Stimulated activated CD8-positive, alpha-beta memory T cell treated with anti-CD3 and anti-CD28 coated beads, Interleukin-12 subunit alpha, Interleukin-12 subunit beta, amount 100 ng/mL, for 1 hour (primary cell): ENCODE measurements at places on chromosomes 5 and 9.

- no peak for DNase-seq
Measured at GRCh38 chr9:131447148-131447547, 53.3 kb downstream of the PRRC2B start.

- no peak for DNase-seq
Measured at GRCh38 chr9:104879555-104880309, 48.2 kb downstream of the ABCA1 start.

- no peak for DNase-seq
Measured at GRCh38 chr9:136411378-136411777, 920 bp downstream of the PMPCA start.

GRCh38 chr5:146836226-146836842, 42.2 kb downstream of the PPP2R2B start:
- DNase-seq, result no peak

DNA sequence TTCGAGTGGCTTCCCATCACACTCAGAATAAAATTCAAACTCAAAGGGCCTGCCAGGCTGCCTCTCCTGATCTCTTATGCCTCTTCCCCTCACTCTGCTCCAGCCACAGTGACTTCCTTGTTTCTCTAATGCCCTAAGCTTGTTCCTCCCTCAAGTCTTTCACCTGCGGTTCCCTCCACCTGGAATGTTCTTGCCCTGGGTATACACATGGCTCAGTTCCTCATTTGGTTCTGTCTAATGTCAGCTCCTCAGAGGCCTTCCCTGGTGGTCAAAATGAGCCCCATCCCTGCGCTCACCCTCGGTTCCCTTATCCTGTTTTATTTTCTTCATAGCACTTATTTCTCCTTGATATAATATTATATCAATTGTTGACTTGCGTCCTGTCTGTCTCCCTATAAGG, 12.7 kb upstream of the CYSTM1 start:
- DNase-seq, result no peak

DNA sequence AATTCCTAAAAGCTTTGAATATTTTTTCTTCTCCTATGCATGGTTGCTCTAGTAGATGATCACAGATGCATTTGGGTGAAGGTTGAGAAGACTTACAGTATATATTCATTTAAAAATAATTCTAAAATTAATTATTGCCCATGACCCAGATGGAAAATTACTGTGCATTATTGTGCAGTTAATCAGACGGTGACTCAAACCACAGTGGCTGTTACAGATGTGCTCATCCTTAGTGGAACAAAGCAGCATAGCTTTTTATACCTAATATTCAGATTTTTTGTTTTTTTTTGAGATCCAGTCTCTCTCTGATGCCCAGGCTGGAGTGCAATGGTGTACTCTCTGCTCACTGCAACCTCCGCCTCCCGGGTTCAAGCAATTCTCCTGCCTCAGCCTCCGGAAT, 10.7 kb downstream of the OR2V1 start:
- no peak for DNase-seq

GRCh38 chr5:99305045-99305580, 376.3 kb upstream of the CHD1 start:
- no peak for DNase-seq

GRCh38 chr5:63456279-63456678, 506.0 kb downstream of the HTR1A start:
- DNase-seq, result no peak

DNA sequence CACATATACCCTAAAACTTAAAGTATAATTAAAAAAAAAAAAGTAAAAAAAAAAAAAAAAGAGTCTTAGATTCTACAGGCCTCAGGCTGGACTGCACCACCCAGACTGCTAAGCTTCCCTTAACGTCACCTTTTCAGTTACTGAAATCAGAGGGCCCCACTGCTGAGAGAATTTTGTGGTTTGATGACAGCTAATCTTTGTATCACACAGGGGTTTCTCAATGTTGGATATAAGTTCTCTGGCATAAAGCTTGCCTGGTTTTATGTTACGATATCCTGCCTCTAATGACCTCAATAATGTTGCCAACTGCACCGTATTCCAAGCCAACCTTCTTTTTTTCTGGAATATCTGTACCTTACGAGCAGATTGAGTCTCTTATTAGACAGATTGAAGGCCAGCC, 43.1 kb upstream of the C6 start:
- no peak for DNase-seq

DNA sequence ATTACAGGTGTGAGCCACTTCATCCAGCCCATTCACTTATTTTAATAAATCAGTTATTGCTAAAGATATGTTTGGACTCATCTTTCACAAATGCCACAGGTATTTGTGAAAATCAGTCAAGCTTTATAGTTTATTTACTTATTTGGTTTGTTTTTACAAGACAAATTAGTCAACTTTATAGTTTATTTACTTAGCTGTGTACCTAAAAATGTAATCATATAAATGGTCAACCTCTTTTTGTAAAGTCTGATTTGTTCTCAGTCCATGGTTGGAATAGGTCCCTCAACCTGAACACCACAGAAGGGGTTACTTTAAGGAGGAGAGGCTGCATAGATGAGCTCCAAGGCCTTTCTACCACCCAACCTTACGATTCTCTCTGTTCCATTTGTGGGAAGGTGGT, 80.2 kb downstream of the GNAQ start:
- no peak for DNase-seq

GRCh38 chr5:119752921-119753886, 123.8 kb downstream of the FAM170A start:
- no peak for DNase-seq

- DNase-seq, result no peak
Measured at GRCh38 chr9:106947106-106947900, 84.3 kb downstream of the ZNF462 start.

DNA sequence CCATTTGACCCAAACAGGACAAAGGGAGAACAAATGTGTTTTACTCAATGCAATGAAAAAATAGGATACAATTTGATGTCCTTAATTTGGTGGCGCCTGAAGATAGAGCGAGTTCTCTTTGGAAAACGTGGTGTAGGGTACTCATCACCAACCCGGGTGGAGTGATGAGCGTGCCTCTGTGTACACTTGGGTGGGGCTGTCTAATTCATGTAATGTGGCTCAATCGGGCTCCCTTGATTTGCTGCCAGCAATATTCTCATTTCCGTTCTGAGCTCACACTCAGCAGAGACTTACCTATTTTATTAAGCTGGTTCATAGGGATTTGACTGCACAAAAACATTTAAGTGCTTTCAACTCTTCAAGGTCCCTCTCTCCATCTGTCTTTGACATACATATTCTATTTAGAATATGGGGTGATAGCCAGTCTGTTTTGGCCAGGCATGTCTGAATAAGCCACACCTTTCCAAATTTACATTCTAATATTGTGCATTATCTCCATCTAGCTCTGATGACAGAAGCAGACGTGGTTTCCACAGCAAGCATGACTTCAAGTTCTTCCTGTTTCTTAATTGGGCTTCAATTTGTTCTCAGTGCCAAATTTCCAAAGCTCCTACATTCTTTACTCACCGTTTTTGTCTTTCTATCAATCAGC, 162.5 kb downstream of the IRX2 start:
- DNase-seq, result no peak

DNA sequence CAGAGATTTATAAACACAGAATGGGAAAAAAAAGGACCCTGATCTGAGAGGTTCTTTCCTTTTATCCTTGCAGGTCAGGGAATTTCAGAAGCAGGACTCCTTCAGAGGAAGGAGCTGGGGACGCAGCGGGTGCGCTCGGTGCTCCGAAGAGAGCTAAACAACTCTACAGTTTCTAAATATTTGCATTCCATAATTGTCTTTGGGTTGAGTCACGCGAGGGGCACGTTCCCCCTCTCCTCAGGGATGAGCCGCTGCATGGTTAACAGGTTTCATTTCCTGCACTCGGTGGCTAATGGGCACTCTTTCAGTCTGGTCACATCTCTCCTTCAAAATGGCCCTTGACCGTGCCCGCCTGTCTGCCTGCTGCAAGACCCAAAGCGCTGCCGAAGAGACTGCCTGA, 165.0 kb upstream of the HMHB1 start:
- DNase-seq, result no peak

GRCh38 chr9:69675563-69675962, 3.4 kb upstream of the APBA1 start:
- DNase-seq, result no peak

DNA sequence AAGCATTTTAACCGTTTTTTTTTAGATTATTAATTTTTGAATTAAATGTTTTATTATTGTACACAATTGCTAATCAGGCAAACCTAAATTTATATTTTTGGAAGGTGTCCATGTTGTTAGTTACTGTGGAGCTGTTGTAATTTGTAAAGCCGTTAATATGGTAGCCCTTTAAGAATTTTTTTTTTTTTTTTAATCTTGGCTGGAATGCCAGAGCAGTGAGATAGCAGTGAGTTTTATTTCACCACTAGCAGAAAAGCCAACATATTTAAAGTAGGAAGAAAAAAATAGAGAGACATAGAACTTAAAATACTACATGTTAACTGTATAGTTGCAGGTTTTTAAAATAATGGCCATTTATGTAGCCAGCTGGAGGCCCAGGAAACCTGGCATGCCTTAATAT, 35.3 kb upstream of the RNF20 start:
- DNase-seq, result no peak

DNA sequence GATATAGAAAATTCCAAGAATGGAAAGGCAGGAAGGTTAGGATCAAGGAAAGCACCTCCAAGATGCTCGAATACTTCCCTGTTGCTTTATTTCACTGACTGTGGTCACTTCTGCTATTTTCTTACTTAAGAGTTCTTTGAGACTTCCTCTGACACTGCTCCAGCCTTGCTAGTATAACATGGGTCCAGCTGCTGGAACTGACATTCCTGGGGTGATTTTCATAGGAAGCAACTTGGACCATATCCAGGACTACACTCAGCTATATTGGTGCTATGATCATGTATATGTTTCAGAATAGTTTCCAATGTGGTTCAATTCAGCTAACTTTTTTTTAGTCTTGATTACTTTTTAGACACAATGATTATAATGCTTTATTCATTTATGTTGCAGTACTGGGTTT, 81.6 kb upstream of the CKMT2 start:
- no peak for DNase-seq

- no peak for DNase-seq
Measured at GRCh38 chr9:125413579-125413978, 152.0 kb downstream of the GAPVD1 start.

GRCh38 chr5:67010684-67011409, 185.8 kb downstream of the CD180 start:
- DNase-seq, result no peak

DNA sequence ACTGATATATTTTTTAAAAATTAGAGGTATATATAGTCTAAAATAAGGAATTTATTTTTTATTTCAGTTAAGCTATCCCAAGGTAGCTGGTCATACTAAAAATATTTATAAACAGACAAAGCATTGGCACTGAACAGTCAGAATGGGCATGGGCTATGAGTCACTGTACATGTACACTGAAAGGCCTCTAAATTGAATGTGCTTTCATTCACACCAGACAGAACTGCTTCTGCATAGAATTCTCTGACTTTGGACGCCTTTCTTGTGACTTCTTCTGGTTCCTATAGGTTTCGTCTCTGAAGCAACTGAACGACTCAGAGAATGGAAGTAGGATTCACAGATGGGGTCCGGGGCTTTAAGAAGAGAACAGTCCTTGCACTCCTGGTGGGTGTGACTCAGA, 394.8 kb upstream of the MEF2C start:
- no peak for DNase-seq

DNA sequence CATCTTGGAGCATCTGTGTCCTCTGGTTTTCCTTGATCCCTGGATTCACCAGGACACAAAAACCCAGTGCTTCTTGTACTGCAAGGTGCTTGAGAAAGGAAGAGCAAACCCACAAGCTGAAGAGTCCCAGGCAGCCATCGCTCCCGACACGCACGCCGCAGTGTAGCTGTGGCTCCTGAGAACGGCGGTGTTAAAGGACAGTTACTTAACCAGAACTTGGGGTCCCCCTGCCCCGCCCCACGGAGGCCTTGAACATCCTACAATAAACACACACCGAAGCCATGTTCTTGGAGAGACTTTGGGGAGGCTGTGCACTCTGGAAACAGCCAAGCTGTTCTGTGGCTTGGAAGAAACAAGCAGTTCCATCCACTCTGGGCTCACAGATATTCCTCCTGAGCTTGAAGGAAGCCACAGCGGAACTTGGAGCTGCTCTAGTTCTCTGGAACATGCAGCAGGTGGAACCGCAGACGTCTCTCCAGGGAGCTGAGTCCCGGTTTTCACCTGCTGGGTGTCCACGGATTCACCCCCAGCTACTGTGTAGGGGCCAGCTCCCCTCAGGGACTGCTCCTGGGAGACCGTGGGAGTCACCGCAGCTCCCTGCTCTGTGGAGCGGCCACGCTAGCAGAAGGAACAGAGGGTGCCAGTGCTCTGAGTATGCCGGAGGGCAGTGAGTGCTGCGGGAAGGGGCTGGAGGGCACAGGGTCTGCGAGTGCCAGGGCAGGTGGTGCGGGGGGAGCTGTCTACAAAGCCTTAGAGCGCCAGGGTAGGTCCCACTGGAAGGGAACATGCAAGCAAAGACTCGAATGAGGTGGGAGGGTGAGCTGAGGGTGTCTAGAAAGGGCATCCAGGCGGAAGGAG, 107.3 kb downstream of the ADAMTS2 start:
- no peak for DNase-seq

GRCh38 chr5:157596487-157596886, 20.9 kb upstream of the ADAM19 start:
- no peak for DNase-seq

GRCh38 chr5:1212881-1213280, 11.5 kb downstream of the SLC6A19 start:
- no peak for DNase-seq

- no peak for DNase-seq
Measured at GRCh38 chr9:137411645-137412380, 11.1 kb downstream of the EXD3 start.

DNA sequence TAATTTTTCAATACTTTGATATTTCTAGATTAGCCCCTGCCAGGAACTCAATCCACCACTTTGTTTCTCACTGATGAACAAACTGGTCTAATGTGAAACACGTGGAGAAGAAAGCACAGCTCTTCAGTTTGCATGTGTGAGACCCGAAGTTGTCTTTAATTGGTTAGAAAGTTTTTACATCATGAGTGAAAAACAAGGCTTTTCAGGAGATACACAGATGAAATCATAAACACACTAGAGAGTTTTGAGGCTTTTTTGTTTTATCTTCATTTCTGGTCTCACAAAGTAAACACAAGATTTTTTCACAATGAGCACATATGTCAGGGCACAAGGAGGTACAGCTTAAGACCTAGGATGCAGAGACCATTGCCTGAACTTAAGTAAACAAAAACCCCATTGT, 84.5 kb upstream of the MOCS2 start:
- no peak for DNase-seq

- no peak for DNase-seq
Measured at GRCh38 chr9:3868466-3868865, 342.7 kb upstream of the RFX3 start.

- no peak for DNase-seq
Measured at GRCh38 chr5:36658038-36658756, 51.8 kb downstream of the SLC1A3 start.
